ENCODE measurements at places on chromosomes 16 and 17.

- peak; percentile 60 for DNase-seq
Measured at GRCh38 chr17:42289611-42290181, 1.4 kb downstream of the STAT5A start.

GRCh38 chr16:31754998-31755615, 118.5 kb upstream of the ZNF267 start:
- DNase-seq, result no peak

DNA sequence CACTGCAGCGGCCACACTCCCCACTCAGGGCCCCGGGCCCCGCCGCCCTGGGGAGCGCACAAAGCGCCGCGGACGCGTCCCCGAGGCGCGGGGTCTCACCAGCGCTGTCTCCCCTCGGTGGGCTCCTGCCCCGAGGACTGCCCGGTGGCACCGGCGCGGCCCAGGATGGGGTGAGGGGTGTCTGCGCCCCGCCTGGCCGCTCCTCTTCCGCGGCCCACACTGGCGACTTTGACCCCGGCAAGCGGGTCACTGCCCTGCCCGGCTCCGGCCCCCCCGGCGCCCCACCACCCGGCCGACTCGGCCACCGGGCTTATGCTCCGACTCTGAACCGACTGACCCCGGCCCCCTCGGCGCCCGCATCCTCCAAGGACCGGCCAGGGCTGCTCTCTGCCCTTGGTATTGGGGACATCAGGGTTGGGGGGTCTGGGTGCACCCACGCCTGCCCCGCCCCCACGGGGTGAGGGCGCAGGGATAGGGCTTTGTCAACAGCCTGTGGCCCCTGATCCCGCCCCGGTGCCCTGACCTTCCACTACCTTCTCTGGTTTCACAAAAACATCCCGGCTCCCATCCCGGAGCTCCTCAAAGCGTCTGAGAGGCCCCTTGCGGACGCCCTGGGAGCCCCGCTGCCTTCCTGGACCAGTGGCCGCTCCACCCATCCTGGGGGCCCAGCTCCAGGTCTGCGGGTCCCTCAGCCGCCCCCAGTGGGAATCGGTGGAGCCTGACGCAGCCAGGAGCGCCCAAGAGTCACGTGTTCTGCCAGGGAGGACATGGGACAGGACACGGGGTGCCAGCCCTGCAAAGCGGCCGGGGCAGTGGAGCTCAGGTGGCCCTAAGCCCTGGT, 829 bp downstream of the GCGR start:
- no peak for DNase-seq

GRCh38 chr16:57998486-57998885, 2.0 kb downstream of the ZNF319 start:
- DNase-seq, result no peak

GRCh38 chr17:4176808-4177472, 33.9 kb downstream of the CYB5D2 start:
- no peak for DNase-seq

- DNase-seq, result no peak
Measured at GRCh38 chr17:51721730-51722129, 436.8 kb downstream of the CA10 start.

DNA sequence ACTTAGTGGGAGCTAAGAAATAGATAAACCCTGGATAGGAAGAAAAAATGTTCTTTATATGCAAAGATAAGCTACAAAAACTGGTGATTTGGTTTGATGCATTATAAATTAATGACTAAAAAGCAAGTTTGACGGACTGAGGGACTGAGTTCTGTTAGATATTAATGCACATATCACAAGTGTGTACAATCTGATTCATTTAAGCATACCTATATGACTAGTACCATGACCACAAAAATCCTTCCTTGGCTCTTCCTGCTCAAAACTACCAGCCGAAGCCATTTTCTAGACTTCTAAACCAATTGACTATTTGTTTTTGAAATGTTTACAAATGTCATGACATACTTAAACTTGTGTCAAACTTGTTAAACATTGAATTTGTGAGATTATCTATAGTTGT, 374.5 kb upstream of the MON1B start:
- DNase-seq, result no peak

- no peak for DNase-seq
Measured at GRCh38 chr17:60631119-60631518, 31.1 kb downstream of the PPM1D start.

GRCh38 chr16:49921791-49922456, 66.0 kb upstream of the ZNF423 start:
- DNase-seq, result peak; percentile 5

- DNase-seq, result no peak
Measured at GRCh38 chr17:10316801-10317542, 55.8 kb downstream of the MYH13 start.

DNA sequence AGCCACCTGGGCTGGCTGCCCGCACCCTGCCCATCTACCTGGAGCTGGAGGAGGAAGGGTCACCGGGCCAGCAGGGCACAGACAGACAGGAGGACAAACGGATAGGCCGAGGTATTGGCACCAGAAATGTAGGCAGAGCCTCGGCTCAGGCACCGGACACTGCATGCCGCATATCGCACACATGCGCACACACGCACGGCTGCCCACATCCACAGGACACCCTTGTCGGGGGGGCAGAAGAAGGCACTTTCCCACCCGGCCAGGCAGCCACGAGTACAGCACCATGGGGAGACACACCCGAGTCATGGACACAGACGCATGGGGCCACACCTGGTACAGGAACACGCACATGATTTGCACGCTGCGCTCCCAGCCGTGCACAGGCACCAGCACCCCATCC, 14.5 kb downstream of the CASKIN1 start:
- no peak for DNase-seq

DNA sequence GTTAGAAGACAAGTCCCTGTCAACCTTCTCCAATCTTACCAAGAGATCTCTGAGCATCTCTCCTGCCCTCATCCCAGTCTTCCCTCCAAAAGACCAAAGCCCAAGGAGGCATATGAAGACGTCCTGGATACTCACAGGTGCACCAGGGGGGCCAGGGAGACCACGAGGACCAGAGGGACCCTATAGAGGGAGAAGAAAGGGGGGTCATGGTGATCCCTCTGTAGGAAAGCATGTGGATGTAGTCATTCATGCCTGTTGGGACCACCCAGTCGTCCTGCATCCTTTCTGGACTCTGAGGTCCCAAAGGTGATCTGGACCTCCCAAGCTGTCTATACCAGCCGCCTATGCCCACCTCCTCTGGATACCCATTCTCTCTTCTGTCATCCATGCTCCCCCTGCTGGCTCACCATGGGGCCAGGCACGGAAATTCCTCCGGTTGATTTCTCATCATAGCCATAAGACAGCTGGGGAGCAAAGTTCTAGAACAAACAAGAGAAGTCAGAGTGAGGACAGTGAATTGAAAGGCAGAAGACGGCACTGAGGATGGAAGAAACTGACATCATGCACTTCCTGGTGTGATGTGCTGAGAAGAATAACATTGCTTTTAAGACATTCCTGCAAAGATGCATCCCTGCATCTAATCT, 3.3 kb downstream of the COL1A1 start:
- DNase-seq, result no peak

DNA sequence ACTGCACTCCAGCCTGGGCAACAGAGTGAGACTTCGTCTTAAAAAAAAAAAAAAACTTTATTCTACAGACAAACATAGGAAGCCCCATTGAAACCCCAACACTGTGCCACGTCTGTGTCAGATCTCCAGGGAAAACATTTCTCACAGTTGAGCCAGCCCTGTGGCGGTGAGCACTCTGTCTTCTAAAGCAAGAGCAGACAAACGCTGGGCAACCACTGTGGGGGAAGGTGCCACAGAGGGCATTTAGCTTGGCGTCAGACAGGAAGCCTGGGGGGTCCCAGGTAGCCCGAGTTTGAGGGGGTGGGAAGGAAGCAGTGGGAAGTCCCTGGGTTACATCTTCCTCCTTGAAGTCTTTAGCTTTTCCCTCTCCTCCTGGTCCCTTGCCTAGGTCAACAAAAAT, 16.0 kb downstream of the C17orf100 start:
- DNase-seq, result no peak

DNA sequence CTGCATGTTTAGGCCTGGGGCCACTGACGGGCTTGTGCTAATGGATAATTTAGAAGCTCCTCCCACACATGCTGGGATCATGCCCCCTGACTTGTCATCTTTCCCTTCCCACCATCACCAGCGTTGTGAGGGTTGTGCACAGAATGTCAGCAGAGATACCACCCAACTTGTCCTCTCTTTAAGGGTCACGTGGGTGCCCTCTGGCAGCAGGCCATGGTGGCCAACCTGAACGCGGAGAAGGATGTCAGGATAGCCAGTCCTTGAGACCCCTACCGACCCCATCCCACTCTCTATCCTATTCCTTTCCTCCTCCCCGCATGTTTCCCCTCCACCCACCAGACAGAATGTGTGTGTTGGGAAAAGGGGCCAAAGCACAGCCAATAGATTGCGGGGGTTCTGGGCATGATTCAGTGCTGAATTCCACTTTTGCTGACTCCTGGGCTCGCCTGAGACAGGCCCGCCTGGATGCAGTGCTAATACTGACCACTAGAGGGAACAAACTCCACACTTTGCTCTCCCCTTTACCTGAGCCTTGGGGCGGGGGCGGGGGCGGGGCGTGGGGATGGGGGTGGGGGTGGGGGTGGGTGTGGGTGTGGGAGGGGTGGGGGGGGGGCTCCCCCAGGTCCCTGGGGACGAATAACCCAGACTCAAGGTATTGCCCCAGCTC, at the start of gene GH2:
Gene GH2, minus strand, starts transcription at position 10 of the 667 bp plus-strand sequence. CDS start 143 bp downstream, outside the sequence.
- peak; percentile 24 for DNase-seq

- DNase-seq, result no peak
Measured at GRCh38 chr17:28773736-28774135, 29.9 kb downstream of the TRAF4 start.

DNA sequence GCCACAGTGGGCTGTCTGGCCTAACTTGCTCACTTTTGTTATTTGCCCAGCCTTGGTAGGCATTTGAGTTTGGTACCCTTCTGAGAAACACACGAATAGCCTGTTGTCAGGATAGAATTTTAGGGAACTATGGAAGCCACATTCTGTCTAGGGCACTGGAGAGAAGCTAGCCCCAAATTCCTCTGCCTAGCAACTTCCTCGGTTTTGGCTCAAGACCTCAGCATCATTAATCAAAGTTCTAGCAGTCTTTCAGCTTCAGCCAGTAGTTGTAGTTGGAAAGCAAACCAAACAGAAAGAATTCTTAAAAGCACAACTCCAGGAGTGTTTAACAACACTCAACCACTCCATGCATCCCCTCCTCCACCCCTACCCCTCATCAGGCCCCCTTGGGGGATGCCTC, 572.1 kb upstream of the PSMD7 start:
- DNase-seq, result no peak
